ENCODE measurements at places on chromosomes 2 and 18. TPM values are rescaled to one million over a fixed set of nuclear protein-coding genes. Genes with fewer than 3 reads are reported as not detected.

Gene PDE1A
- not detected for total RNA-seq

Gene DNAJC5G
- not detected for total RNA-seq

Gene DNAJC10
- 63.0 TPM for total RNA-seq

Gene TRIP12
- 295 TPM for total RNA-seq

Gene FBXO11
- 105 TPM for total RNA-seq

Gene CERKL
- not detected for total RNA-seq

Gene CGREF1
- not detected for total RNA-seq

Gene IL36G
- not detected for total RNA-seq

Gene DYSF
- total RNA-seq: 11.4 TPM

Gene CXCR1
- 9.1 TPM for total RNA-seq

Gene ANKRD29
- 0.35 TPM for total RNA-seq

Gene RAMP1
- total RNA-seq: 4.9 TPM

Gene HSPE1
- total RNA-seq: 50.7 TPM

Gene C1GALT1C1L
- total RNA-seq: not detected

Gene CDH2
- total RNA-seq: 0.35 TPM

Gene FBXO36
- total RNA-seq: 1.5 TPM

Gene LIMS3
- 0.33 TPM for total RNA-seq

Gene TUBB8B
- total RNA-seq: not detected

Gene PARD3B
- total RNA-seq: 0.13 TPM

Gene LAMA3
- not detected for total RNA-seq

Data from natural killer cell (primary cell).